GM03348 (cell line): ENCODE measurements at places on chromosomes 7 and 10.
A peak's percentile ranks its signal among the peaks of the same experiment; 100 is the strongest.

GRCh38 chr7:96624954-96625353, 84.7 kb downstream of the SEM1 start:
- DNase-seq: no peak

DNA sequence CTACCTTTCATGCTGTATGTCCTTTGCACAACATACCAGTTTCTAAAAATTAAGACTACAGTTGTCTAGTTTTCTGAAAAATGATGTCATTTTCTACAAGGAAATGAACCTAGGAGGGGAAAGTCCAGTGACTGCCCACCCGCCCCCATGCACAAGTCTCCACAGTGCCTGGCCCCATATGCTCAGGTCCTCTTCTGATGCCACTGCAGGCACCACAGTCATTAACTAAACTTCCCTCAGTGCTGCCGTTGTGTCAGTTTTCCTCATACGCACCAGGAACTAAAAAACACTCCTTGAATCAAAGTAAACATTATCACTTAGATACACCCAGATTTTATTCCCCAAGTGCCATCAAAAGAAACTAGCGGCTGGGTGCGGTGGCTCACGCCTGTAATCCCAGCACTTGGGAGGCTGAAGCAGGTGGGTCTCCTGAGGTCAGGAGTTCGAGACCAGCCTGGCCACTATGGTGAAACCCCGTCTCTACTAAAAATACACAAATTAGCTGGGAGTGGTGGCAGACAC, 6.9 kb upstream of the TNS3 start:
- DNase-seq: no peak

DNA sequence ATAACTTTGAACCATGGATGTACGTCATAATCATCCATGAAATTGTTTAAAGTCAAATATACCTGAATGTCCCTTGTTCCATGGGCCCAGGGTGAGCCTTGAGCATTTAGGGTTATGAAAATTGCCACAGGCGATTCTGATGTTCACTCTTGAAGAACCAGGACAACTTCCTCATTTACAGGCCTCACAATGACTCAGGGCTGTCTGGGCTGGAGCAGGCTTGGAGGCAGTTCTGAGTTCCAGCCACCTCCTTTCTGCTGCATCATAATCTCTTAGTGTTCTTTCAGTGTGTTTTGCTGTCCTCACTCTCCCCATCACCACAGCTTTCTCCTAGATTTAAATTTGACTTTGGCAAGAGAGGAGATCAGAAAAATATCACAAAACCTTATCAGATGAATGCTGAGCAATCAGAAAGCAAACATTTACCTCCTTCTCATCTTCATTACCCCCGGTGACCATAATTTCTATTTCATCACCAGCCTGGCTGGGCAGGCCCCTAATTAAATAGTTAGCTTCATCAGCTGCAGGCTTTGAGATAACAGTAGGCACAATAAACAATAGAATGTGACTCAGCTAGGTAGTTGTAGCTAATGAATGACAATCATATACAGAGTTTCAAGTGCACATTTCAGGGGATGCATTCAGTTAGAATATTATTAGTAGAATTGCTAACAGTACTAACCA, 571.0 kb downstream of the SH2D4B start:
- no peak for DNase-seq

DNA sequence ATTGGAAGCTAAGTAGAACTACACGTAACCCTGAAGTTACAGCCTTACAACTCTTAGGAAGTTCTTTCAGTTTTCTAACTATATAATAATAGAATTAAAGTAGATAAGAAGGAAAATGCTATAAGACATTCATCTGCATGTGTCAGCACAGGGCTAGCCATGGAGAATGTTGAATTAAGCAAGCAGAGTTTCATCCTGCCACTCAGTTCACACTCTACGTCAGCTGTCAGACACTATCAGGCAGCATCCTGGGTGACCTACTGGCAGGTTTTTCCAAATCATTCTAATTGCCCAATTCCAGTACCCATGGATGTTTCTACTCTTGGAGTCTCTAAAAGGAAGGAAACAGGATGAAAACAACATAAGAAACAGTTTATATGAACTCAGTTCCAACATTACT, 45.0 kb upstream of the LRRTM3 start:
- no peak for DNase-seq

GRCh38 chr7:106134241-106134640, 22.1 kb upstream of the SYPL1 start:
- DNase-seq: no peak

DNA sequence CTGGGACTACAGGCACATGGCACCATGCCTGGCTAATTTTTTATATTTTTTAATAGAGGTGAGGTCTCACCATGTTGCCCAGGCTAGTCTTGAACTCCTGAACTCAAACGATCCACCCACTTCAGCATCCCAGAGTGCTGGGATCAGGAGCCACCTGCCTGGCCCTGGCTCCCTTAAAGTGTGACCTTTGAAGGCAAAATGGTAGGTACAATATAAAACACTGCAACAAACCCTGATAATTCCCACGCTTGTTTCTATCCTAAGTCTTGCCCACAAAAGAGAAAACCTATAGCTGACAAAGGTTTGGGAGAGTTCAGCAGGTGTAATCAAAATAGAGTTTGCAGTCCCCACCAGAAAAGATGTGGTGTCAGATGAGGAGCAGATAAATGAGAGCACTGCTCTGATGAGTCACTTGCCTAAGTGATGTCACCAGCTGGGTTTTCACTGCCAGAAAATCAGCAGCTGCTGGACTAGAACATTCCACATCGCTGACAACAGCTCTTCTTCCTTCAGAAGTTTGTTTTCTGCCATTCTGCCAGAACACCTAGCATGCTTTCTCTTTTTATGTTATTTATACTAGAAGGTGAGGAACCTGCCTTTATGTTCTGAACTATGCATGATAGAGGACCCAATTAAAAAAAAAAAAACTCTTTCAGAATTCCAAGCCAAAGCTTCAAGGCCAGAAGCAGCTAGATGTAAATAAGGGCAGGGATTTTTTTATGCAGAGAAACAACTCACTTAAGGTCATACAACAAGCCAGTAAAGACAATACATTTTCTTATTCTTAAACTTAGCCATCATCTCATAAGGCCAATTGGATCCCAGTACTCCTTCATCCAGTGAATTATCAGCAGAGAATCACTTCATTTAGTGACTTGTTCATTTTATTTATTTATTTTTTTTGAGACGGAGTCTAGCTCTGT, 18.0 kb downstream of the PURB start:
- DNase-seq: peak; percentile 88

DNA sequence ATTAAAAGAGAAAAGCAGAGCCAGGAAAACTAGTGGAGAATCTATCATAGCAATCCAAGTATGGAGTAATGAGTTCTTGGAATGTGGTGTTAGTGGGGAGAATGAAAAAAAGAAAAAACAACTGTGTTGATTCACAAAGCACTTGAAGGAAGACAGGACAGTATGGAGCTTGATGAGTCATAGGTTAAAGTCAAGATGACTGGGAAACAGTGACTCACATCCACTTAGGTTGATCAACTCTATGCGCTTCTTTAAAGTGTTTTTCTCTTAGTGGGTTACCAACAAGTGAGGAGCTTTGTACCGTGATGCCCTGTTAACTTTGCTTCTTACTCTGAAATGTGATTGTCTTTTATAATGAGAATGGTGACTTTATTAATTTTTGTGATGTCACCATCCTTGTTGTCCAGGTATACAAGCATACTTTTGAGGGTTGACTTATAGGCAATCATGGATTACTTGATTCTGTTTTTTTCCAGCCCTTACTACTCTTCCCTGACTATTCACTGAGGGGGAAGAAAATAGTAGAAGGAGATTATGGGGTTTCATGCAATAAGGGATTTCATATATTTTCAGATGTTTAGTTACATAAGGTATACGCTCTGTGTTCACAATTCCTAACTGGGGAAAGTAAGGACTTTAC, 32.1 kb upstream of the MDFIC start:
- DNase-seq: peak; percentile 86

DNA sequence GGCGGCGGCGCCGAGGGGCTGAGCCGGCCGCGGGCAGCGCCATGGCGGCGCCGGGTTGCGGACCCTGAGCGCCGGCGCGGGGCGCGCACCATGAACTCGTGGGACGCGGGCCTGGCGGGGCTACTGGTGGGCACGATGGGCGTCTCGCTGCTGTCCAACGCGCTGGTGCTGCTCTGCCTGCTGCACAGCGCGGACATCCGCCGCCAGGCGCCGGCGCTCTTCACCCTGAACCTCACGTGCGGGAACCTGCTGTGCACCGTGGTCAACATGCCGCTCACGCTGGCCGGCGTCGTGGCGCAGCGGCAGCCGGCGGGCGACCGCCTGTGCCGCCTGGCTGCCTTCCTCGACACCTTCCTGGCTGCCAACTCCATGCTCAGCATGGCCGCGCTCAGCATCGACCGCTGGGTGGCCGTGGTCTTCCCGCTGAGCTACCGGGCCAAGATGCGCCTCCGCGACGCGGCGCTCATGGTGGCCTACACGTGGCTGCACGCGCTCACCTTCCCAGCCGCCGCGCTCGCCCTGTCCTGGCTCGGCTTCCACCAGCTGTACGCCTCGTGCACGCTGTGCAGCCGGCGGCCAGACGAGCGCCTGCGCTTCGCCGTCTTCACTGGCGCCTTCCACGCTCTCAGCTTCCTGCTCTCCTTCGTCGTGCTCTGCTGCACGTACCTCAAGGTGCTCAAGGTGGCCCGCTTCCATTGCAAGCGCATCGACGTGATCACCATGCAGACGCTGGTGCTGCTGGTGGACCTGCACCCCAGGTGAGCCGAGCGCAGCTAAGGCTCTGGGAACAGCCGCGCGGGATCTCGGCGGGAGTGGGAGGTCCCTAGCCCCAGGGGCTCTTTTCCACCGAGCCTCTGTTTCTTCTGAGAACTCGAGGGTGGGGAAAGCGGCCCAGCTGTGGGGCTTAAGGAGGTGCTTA, at the start of gene GPR26:
Gene GPR26 (plus strand): TSS at position 38 of the 919 bp plus-strand sequence. CDS start 53 bp downstream, at position 91.
- peak; percentile 41 for DNase-seq
